ENCODE measurements at places on chromosomes 4 and X.

- no peak for DNase-seq
These were observed 474.3 kb downstream of the FAT4 start for GRCh38 chr4:125789023-125789422.

DNA sequence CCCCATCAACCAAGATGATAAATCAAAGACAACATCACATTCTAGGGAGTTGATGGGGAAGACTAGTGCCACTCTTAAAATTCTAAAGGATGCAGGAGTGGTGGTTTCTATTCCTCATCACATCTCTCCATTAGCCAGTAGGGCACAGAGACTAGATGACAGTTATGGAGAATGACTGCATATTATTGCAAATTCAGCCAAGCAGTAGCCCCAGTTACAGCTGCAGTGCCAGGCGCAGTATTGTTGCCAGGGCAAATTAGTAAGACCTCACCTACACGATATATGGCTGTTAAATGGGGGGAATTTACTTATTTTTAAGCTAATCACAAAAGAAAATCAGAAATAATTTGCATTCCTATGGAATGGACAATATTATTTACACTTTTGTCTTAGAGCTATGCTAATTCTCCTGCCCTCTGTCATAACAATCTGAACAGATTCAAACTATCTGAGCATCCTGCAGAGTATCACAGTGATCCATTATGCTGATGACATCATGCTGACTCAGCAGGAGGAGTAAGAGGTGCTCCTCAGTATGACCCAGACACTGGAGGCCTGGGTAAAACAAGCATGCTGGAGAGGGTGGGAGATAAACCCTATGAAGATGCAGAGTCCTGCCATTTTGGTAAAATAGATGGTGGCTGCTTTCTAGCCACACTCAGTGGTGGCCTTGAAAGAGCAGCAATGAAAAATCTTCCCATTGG lies 24.7 kb downstream of the ETNPPL start:
- no peak for DNase-seq

DNA sequence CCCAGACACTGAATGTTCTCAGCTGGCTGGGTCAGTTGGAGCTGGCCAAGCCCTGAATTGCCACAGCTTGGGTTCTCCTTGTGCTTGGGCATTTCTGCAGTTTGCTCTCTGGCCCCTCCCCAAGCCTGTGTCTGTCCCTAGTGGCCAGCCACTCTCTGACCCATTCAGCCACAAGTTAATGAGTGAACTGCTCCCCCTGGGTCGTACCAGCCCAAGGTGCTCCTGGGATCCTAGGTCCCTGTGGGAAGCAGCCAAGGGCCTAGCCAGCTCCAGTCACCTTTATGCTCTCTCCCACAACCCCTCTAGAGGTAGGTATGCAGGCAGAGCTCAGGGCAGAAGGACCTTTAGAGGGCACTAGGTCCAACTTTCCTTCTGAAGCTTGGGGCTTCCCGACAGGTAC lies 51.5 kb downstream of the STARD8 start:
- DNase-seq, result no peak

DNA sequence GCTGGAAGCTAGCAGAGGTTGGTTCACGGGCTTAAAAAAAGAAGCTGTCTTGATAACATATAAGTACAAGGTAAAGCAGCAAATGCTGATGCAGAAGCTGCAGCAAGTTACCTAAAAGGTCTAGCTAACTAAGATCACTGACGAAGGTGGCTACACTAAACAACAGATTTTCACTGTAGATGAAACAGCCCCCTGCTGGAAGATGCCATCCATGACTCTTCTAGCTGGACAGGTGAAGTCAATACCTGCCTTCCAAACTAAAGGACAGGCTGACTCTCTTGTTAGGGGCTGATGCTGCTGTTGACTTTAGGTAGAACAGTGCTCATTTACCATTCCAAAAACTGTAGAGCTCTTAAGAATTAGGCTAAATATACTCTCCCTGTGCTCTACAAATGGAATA lies 99.5 kb downstream of the FBXW7 start:
- no peak for DNase-seq

GRCh38 chrX:63963095-63963784 lies 178.2 kb upstream of the ARHGEF9 start:
- peak; percentile 69 for DNase-seq

DNA sequence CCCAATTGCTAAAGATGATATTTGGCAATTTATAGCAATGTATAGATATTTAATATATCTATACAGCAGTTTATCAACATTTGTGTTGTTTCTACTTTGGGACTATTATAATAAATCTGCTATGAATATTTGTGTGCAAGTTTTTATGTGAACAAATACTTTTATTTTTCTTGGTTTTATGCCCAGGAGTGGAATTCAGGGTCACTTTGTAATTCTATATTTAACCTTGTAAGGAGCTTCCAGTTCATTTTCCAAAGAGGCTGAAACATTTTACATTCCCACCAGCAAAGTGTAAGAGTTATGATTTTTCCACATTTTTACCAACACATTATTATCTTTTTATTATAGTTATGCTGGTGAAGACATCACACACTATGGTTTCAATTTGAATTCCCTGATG lies 801.3 kb downstream of the PCDH18 start:
- DNase-seq, result no peak

- no peak for DNase-seq
These were observed 43.7 kb downstream of the RPS3A start for GRCh38 chr4:151143162-151143561.

- no peak for DNase-seq
These were observed 1472.0 kb downstream of the FAM133A start for GRCh38 chrX:95145848-95146490.
